Tongue (tissue), 3 donors: ENCODE measurements at places on chromosomes 4 and X. TPM values are rescaled to one million over a fixed set of nuclear protein-coding genes. Genes with fewer than 3 reads are reported as not detected.
A peak's percentile ranks its signal among the peaks of the same experiment; 100 is the strongest.

DNA sequence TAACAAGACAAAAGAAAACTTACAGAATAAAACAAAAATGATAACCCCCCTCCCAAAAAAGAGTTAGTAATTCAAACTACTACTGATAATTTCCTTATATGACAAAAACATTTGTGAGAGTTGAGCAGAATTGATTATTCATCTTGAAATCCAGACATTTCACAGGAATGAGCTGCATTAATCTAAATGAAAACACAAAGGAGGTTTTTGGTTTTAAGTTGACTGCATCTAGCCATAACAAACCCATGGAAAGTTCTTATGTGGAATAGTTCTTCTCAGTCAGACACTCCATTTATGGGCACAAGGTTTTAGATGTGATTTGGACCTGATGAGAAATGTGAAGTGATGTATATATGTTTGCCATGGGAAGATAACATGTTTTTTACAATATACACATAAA is 95.4 kb downstream of the VCX2 start:
- DNase-seq = no peak

GRCh38 chr4:88012647-88013046 is 5.2 kb downstream of the PKD2 start:
- no peak for DNase-seq

- no peak for DNase-seq
Observed at GRCh38 chr4:26570596-26570995, 13.3 kb upstream of the TBC1D19 start.

DNA sequence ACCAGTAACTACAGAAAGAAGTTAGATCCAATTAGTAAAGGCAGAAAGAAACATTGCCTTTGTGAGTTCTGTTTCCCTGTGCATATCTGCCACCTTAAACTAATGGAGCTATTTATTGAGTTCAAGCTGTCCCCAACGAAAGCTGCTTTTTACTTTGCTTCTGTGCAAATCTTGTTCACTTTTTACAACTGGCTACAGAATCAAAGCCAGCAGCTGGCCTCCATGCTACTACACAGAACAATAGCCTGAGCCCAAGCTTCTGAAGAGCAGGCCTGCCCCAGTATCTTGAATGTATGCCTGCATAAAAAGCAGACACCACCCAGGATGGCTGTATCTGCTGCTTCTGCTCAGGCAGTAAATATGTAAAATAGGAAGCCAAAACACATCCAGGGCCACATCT is 28.1 kb downstream of the ANK2 start:
- peak; percentile 15 for DNase-seq

GRCh38 chrX:132958091-132958703 is at the start of gene HS6ST2:
HS6ST2 (minus strand) TSS chrX:132958629.
- DNase-seq = peak; percentile 55

- DNase-seq = peak; percentile 59
Observed at GRCh38 chr4:111501946-111502345, 643.3 kb upstream of the FAM241A start.

DNA sequence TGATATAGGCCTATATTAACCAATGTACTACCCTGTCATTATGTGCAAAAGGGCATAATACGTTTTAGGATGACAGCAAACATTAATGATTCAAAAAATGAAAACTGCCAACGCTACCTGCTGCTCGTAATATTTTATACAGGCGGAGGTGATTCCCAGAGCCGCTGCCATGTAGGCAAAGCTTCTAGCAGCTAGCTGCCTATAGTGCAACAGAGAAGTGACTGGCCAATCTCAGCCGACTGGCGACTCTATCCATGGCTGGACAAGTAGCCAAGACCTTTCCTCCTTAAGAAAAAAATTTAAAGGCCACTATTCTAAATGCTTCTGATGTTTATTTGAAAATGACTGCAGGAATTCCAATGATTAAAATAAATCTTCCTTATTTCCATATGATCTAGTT is 1.9 kb downstream of the PPARGC1A start:
- no peak for DNase-seq

- DNase-seq = no peak
Observed at GRCh38 chrX:20802036-20802435, 535.3 kb upstream of the RPS6KA3 start.

Gene ARHGAP24
- total RNA-seq = 112 TPM

- no peak for DNase-seq
Observed at GRCh38 chr4:151012820-151013219, 2.3 kb downstream of the LRBA start.

DNA sequence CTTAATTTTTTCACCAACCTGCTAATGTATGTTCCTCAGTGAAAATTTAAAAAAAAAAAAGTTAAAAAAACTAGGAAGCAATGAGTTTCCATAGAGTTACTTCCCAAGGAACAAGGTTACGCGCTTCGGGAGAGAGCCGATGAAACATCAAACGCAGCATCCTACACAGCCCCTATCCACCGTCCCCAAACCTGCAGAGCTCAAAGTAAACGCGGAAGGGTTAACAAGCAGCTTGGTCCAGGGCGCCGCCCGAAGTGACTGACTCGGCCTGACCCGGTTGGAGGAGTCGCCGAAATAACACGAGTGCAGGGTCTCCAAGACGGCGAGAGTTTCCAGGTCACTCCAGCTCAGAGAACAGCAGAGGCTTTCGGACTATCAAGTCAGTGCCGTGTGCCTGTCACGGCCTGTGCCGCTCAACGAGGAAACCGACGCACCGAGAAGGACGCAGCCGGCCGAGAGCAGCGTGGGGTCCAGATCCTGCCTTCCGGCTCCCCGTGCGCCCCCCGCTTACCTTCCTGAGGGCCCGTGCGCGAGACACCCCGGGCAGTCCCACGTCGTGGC is 512 bp downstream of the NOP14 start:
- DNase-seq = no peak

- no peak for DNase-seq
Observed at GRCh38 chr4:107837317-107837716, 12.6 kb downstream of the SGMS2 start.

- DNase-seq = no peak
Observed at GRCh38 chr4:101540336-101540735, 193.0 kb upstream of the PPP3CA start.

Gene XPNPEP2
- total RNA-seq = 0.72 TPM

DNA sequence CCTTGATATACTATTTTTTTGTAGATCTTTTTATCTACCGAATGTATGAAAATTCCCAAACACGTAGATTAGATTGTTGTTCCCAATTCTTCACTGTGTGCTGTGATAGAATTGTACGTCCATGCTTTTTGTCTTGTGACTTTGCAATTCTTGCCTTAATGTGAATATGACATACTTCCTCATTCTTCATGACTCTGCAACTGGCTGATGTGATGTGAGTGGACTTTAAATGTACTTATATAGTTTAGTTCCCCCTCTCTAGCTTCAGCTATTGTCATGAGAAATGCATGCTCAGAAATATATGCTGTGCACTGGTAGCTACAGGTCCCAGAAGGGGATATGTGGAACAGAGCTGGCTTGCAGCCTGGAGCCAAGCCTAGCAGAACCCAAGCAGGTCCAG is 89.4 kb downstream of the FTHL17 start:
- DNase-seq = no peak

- peak; percentile 1 for DNase-seq
Observed at GRCh38 chr4:84279678-84280077, 219.4 kb downstream of the NKX6-1 start.

GRCh38 chrX:25650216-25650820 is 487.8 kb upstream of the MAGEB18 start:
- DNase-seq = no peak

Gene GAGE13
- total RNA-seq = not detected

- peak; percentile 75 for DNase-seq
Observed at GRCh38 chr4:182916483-182917181, 554 bp downstream of the DCTD start.

DNA sequence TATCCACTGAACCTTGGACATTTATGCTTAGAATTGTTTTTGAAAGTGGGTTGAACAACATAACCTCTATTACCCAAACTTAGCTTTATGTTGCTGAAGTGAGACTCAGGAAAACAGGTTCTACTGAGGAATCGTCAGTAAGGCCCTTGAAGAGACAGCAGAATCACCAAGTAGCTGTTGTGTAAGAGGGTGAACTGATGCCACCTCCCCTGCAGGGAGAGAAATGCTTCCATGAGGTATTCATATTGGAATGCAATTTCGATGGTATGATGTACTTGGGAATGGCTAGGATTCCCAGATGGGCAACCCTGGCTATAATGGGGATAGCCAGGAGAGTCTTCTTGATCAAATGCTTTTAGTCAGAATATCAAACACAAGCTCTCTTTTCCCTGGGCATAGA is 4.1 kb upstream of the SCRG1 start:
- DNase-seq = no peak

DNA sequence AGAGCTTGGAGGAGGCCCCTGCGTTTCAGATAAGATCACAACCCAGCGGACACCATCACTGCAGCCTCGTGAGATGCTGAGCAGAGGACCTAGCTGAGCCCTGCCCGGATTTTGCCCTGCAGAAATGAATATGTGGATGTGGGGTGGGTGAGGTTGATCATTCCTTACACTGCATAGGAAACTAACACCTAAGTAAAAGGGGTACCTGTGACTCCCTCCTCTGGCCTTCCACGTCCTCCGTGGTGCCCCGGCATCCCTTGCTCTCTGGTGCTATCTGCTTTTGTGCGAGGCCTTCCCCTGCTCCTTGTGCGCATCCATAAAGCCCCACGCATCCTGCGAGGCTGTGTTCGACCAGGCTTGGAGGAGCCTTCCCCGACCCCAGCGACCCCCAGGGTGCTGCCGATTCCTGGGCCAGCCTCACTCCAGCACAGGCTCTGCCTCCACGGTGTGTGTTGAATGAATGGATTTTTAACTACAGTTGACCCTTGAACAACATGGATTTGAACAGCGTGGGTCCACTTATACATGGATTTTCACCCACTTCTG is 25.6 kb upstream of the GPR78 start:
- no peak for DNase-seq

DNA sequence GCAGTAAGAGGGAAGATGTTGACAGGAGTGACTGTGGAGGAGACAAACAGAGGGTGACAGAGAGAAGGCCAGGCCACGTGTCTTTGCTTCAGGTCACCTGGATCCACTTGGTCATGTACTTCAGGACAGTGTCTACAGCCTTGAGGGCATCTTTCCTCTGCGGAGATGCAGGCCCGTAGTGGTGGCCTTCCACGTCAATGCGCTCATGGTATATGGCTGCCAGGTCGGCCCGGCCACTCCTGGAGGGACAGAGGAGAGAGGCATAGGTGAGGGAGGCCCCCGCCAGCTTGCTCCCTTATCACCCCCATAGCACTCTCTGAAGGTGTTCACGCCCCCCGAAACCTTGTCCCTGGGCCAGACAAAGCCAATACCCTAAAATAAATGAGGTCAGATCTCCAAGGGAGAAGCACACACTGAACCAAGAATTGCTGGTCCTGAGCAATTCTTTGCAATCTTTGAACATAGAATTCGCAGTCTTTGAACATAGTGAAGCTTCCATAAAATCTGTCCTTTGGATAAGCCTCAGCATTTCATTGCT is 99.9 kb downstream of the ENPP6 start:
- DNase-seq = no peak
